Aorta (tissue), 5 donors: ENCODE measurements at places on chromosomes 3 and 15. TPM values are rescaled to one million over a fixed set of nuclear protein-coding genes. Genes with fewer than 3 reads are reported as not detected.

DNA sequence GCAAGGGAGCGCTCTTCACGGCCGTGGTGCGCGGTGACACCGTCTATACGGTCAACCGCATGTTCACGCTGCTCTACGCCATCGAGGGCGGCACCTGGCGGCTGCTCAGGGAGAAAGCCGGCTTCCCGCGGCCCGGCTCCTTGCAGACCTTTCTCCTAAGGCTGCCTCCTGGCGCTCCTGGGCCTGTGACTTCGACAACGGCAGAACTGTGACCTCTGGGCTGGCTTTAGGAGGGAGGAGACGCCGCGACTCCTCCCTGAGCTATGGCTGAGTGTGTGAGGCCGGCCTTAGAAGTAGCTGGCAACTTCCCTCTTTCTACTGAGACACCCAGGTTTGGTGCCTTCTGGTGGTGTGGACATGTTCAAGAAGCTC, 1.4 kb downstream of the KBTBD13 start:
- peak; percentile 80 for DNase-seq

DNA sequence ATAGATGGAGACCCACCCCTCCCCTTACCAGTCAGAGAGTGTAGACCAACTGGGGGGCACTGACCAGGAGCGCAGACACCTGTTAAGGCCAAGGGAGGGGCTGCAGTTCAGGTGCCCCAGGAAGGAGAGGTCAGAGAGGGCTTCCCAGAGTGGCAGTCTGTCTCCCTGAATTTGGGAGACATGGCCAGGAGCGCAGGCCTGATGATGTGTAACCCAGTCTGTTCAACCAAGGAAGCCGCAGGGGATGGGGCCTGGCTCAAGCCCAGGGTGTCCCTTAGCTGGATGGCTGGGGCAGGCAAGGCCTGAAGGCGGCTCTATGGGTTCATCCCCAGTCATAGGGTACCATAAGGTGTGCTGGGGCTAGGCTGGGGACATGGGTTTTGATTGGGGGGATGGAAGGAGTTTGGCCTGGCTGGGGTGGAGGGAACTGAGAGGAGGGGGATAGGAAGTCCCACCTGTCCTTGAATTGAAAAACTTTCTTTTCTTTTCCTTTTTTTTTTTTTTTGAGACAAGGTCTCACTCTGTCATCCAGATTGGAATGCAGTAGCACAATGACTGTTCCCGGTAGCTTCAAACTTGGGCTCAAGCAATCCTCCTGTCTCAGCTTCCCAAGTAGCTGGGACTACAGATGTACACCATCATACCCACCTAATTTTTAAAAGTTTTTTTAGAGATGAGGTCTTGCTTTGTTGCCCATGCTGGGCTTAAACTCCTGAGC, 75.7 kb downstream of the SMAD6 start:
- DNase-seq, result peak; percentile 22

DNA sequence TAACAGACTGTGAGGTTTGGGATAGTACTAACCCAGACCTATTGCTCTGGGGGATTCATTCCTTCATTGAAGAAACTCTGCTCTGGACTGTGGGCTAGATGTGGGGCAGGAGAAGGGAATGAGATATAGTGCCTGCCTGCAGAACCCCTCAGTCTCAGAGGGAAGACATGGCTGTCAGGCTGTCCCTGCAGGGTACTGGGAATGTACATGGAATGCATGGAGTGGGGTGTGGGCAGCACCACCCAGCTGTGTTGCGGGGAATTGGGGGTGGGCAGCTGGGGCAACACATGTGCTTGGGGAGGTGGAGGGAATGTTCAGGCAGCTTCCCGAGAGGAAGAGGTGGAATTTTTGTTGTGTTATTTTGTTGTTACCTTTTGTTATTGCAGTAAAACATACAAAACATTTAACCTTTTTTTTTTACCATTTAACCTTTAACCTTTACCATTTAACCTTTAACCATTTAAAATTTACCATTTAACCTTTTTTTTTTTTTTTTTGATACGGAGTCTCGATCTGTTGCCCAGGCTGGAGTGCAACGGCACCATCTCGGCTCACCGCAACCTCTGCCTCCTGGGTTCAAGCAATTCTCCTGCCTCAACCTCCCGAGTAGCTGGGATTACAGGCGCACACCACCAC, 7.3 kb downstream of the PAQR5 start:
- DNase-seq, result peak; percentile 21

GRCh38 chr3:124829178-124829818, 57.9 kb downstream of the ITGB5 start:
- DNase-seq, result no peak

GRCh38 chr3:16378920-16379319, 113.9 kb downstream of the OXNAD1 start:
- DNase-seq, result no peak

- no peak for DNase-seq
Observed at GRCh38 chr15:70376031-70376928, 278.6 kb upstream of the TLE3 start.

DNA sequence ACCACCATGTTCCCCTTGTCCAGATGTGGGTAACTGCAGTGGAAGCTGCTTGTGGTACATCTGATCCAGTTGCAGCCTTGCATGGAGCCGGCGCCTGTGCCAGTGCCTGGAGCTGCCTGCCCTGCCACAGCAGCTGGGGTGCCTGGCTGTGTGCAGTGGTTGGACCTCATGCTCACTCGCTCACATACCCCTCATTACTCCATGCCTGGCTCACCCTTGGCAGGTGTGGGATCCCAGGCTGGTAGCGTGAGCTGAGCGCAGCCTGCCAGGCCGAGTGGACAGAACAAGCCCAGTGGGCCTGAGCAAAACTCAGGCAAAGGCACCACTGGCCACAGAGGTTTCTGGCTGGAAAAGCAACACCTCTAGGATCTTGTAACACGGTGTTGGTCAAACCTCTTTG, 35.7 kb downstream of the ROPN1B start:
- no peak for DNase-seq

GRCh38 chr3:139302801-139303113, 41.1 kb upstream of the MRPS22 start:
- no peak for DNase-seq

GRCh38 chr3:72791161-72791560, 57.1 kb downstream of the SHQ1 start:
- DNase-seq, result no peak

DNA sequence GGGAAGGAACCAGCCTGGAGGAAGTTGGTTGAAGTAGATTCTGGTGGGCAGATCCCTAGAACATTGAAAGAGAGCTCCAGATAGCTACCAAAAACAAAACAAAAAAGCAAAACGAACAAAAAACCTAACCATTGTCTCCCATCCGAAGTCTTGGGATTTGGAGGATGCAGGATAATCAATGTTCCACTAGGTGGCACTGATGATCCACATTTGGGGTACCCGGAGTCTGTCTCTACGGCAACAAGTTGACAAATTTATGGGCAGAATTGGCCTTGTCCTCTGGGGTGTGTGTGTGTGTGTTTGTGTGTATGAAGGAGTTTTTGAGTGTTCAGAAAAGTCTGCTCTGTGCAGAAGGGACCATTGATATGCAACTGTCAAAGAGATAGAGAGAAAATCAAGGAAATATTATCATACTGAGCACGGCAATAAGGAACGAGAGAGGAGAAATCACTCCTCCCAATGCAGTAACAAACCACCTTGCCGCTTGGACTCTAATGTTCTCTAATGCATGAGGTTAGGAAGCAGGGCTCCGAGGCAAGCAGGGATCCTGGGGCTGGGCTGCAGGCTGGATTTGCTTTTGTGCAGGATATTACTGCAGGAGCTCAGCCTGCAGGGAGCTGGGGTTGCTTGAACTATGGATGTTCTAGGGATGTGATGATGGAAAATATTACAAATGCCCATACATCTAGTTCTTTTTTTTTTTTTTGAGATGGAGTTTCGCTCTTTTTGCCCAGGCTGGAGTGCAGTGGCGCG, 59.8 kb upstream of the KLHL25 start:
- DNase-seq, result no peak

DNA sequence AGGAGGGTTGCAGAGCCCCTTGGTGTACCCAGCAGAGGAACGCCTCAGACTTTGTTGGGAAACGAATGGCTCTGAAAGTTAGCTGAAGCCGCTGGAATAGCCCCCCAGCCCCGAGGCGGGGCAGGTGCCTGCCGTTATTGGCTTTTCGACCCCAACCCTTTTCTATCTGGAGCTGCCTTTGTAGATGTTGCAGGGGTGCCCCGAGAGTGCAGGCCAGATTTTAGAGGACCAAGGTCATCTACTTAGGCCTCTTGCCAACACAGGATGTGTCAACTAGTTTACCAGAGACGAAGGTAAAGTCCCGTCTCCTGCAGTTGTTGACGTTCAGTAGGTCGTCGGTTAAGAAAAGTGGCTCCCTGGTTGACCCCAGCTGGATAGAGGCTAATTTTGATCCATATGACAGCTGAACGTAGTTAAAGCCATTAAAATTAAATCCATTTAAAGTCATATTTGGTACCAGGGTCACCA, 579 bp upstream of the UBE3A start:
- no peak for DNase-seq

DNA sequence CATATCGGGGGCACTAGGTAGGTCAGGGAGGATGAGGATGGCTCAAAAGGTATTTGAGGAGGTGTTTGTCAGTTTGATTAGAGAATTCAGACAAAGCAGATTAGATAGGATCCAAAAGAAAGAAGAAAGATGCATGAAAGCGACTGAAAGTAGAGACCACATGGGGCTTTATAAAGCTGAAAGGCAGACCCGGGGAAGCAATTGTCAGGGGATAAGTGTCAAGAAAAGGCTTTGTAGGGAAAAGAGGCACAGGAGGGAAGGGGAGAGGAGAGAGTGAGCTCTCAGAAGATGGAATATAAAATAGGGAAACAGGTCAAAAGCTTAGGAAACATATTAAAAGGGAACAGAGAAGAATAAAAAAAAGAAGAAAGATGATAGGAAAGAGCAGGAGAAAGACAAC, 308.2 kb upstream of the RORA start:
- no peak for DNase-seq

- DNase-seq, result no peak
Observed at GRCh38 chr15:58472821-58473581, 41.2 kb downstream of the LIPC start.

The STRA6 gene
- not detected for polyA plus RNA-seq

The MYH15 gene
- not detected for polyA plus RNA-seq

The C3orf49 gene
- not detected for polyA plus RNA-seq

The RHOV gene
- polyA plus RNA-seq, result 0.15 TPM

The TFDP2 gene
- 18.1 TPM for polyA plus RNA-seq

The CYP1A1 gene
- polyA plus RNA-seq, result 6.4 TPM

The GRAMD1C gene
- polyA plus RNA-seq, result 0.97 TPM

The RBP2 gene
- 1,154 TPM for polyA plus RNA-seq

The IGDCC3 gene
- polyA plus RNA-seq, result not detected

The POPDC2 gene
- 17.5 TPM for polyA plus RNA-seq

The LDHAL6B gene
- not detected for polyA plus RNA-seq

The CTXND1 gene
- polyA plus RNA-seq, result 0.05 TPM
